SK-MEL-5 (cell line): ENCODE measurements at places on chromosomes 6 and 20. TPM values are rescaled to one million over a fixed set of nuclear protein-coding genes. Genes with fewer than 3 reads are reported as not detected.

DNA sequence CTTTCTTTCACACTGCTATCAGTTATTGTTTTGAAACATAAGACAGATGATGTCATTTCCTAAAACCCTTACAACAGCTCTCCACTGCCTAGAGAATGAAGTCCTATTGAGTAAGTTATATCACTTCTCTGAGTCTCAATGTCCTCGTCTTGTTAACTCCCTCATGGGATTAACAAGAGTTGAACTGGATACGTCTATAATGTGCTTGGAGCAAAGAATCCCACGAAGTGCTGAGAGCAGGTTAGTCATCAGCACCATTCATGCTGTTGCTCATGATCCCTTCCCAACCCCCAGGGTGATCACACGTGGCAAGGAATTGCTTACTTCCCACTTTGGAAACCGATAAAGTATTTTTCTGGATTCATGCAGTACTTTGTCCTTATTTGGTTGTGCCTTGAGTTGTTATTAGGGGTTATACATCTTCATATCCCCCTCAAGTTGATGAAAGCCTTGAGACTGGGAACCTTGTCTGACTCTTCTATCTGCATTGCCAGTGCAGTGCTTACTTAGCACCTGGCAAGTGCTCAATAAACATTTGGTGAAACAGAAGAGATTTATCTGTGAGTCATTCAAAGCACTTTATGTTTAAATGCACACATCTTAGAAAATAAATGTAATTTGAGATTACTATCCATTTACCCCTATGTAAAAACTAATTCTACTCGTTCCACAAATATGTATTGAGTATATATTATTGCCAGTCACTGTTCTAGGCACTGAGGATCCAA is 487.5 kb downstream of the EPM2A start:
- DNase-seq: peak; percentile 32

VSX1 gene
- not detected in 2 replicates for total RNA-seq

DNA sequence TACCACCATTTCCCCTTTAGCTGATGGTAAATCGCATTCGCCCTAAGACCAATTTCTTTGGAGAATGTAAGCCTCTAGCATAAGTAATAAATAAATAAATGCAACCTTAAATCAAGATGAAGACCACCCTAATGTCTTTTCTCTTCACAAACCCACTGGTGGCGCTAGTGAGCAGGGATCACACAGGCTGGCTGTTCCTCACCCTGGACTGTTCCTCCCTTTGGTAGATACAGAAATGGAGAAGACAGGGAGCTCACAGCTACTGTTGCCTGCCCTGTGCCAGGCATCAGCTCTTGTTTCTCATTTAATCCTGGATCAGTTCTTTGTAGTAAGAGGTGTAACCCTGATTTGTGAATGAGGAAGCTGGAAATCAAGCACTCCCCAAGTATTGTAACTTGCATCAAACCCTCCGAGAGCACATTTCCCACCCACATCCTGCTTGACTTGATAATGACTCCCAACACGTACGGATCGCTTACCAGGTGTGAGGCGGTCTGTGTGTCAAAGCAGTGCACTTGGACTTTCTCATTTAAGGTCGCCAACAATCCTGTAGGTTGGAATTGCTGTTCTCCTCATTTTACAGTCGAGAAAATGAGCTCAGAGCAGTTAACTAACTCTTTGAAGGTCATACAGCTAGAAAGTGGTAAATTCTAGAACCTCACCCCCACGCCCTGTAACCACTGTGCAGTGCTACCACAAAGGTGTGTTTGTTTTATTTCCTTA is 236.1 kb downstream of the TSHZ2 start:
- DNase-seq: peak; percentile 56

SLC35D3 gene
- not detected in 2 replicates for total RNA-seq

DNAH8 gene
- total RNA-seq: under 0.01 TPM in 1 of 2 replicates, not detected in the other

OR2J3 gene
- total RNA-seq: not detected in 2 replicates

KCNK17 gene
- total RNA-seq: not detected in 2 replicates
